Stimulated activated CD4-positive, alpha-beta T cell treated with anti-CD3 and anti-CD28 coated beads, Interleukin-4, amount 100 ng/mL, for 24 hours (primary cell): ENCODE measurements at places on chromosomes 12 and 14.

- DNase-seq: no peak
These were observed 38.0 kb upstream of the CCDC60 start for GRCh38 chr12:119296535-119296934.

DNA sequence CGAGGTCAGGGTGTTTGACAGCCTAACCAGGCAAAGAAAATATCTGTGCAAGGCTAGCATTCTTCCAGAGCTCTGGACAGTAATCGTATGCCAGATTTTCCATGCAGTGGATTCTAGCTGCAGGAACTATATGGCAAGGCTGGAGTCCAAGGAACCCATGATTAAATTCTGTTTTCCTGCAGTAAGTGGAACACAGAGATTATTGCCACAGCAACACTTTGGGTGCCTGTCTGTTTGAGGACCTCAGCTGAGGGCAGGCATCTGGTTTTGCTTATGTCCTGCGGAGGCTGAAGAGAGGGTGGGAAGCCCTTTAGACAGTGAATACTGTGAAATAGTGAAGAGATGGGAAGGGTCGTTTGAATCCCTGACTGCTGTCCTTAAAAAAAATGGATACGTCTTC, 104.4 kb downstream of the DAD1 start:
- no peak for DNase-seq

GRCh38 chr12:84702001-84702400, 210.6 kb downstream of the SLC6A15 start:
- DNase-seq: no peak

GRCh38 chr14:22002860-22003284, 329.3 kb upstream of the OR4E1 start:
- peak; percentile 73 for DNase-seq

GRCh38 chr14:106069804-106070625, 543.6 kb downstream of the TMEM121 start:
- no peak for DNase-seq

- peak; percentile 20 for DNase-seq
These were observed 55.8 kb downstream of the CMAS start for GRCh38 chr12:22101749-22102243.

DNA sequence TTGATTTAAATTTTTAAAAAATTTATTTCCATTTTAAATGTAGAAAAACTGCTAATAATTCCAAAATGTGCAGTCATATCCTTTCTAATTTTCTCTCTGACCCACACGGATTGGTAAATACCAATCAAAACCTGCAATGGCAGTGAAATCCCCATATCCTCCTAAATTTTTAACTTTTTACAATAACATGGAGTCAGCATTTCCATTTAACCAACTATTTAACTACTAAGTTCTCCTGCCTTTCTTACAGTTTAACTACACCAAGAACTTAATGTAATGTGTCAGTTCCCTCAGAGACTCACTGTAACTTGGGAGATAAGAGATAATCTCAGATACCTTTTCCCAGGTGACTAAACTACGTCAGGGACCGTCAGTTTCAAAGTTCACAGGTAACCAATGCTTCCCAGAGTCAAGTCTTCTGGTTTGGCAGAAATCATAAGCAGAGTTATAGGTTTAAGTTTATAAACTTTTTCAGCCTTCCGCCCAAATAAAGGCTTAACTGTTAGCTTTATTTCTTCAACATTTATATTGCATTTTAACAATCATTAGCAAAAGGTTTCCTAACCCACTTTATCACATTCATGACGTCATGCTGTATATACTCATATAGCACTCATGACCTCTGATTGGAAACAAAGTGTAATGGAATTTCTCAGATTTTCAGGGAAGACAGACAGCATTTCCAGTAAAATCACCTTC, 7.6 kb downstream of the KRAS start:
- no peak for DNase-seq

GRCh38 chr12:104626069-104626837, 169.5 kb downstream of the CHST11 start:
- no peak for DNase-seq

DNA sequence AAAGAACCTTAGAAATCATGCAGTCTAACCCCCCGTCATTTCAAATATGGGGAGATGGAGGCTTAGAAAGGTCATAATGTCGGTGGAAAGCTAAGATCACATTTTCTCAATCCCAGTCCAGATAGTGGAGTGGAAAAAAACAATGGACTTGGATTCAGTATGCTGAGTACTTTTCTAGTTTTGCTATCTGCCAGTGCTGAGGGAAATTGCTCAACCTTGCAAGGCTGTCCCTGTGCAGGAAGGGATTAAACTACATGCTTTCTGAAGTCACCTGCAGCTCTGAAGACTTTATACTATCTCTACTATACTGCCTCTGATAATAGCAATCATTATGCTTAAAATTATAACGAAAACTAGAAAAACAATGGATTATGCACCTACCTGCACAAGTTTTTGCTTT, 272.8 kb downstream of the LRIG3 start:
- DNase-seq: no peak

GRCh38 chr14:32202491-32202997, 525 bp downstream of the RNU6-8 start:
- peak; percentile 7 for DNase-seq
